Cortex of kidney (tissue), 1 donor: ENCODE measurements at places on chromosomes 6 and 20.

DNA sequence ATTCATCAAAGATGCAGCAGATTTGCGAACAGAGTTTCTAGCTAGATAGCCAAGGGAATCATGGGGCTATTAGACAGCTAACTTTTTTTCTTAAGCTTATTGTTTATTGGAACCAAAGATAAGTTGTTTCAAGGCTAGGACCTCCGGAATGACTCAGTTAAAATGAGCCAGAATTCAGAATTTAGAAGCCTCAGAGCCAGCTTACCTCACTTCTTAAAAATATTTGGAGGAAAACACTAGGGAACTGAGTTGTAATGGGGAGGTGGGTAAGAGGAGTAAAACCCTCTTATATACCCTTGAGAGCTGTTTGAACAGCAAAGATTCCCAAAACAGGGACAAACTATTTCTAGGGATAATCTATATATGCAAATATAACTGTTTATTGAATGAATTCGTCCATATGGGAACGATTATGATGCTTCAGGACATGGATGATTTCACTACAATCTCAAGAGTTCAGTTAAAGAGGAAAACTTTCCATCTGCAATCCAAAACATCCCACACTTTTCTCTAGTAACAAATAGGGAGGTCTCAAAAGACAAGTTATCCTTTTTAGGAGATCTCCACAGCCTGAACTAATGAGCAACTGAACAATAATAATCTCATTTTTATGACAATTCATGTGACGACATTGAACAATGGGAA lies 12.6 kb upstream of the CARMIL1 start:
- no peak for DNase-seq

GRCh38 chr6:163620670-163621330 lies 206.3 kb downstream of the QKI start:
- DNase-seq = no peak

GRCh38 chr6:72553531-72554511 lies 68.0 kb upstream of the KCNQ5 start:
- no peak for DNase-seq

DNA sequence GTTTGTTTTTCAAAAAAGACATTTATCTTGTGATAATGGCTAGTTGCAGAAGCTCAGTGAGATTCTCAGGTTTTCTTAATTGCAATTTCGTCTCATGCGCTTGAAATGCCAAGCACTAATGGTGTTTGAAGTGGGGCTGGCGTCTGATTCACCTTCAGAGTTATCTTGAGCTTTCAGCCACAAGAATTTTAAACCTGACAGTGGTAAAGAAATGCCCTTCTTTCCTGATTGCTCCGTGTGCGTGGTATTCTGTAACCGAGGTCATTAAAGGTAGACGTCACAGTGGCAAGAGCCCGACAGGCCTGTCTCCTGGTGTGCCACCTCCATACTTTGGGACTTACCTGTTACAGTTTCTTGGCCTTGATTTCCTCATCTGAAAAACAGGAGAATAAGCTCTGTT lies 126.5 kb upstream of the QKI start:
- no peak for DNase-seq

DNA sequence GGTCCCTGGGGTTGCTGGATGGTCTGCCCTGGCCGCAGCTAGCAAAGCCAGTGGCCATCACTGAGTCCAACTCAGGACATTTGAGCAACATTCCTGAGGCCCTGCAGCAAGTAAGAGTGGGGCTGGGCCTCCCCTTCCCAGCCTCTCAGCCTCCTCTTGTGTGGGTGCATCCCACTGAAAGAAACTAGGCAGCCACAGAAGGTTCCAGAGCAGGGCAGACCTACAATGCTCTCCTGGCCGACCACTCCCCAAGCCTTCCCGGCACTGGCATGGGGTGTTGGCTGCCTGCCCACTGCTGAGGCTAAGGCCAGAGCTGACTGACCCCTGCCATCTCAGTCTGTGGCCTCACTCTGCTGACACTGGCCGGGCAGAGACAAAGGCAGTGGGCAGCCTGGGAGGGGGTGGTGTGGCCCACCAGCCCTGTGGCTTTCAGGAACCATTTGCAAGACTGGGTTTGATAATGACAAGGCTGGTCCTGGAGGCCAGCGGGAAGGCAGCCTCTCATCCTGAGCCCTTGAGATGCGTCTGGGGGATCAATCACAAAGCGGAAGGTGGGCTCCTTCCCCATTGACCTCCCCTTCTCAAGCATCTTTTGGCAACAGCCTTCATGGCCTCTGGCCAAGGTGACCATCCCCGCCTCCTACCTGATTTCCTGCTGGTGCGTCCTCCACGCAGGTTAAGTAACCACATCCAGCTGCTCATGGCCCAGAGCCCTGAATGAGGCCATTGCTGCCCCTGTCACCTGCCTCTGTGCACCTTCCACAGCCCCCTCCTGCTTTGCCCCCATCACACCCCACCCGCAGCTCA lies 9.6 kb downstream of the DLGAP4 start:
- no peak for DNase-seq
